ENCODE measurements at places on chromosomes 3 and 15. TPM values are rescaled to one million over a fixed set of nuclear protein-coding genes. Genes with fewer than 3 reads are reported as not detected.

DNA sequence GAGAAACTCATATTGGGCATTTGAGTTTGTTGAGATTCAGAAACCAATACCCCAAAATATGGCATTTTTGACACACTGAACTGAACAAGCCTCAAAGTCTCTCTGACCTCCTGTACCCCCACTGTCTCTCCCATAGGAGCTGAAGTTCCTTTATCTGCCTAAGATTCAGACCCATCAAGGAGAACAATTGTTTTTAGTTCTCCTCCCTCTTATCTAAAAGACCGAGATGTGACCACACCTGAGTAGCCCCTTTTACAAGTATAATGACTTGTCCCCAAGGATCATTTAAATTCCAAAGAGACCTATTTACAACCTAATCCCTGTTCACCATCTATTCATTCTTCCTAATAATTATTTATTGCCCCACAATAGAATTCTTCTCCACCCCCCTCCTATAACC is 122.1 kb upstream of the PLAAT1 start:
- H3K27ac ChIP-seq = no peak overlapping the region
- DNase-seq = no peak
- 0 out of 2 replicates have a peak, but pooled peaks cover 3% of the 10 kb centered on the region for H3K27me3 ChIP-seq
- no peaks in the 10 kb centered on the region for H3K36me3 ChIP-seq

Gene RIOX2
- 44.1 TPM for total RNA-seq

- H3K4me1 ChIP-seq = peaks cover 3% of the 10 kb centered on the region
- DNase-seq = no peak
- no peaks in the 10 kb centered on the region for H3K27me3 ChIP-seq
- H3K36me3 ChIP-seq = no peaks in the 10 kb centered on the region
- no peak overlapping the region for H3K4me3 ChIP-seq
Measured at GRCh38 chr3:142982038-142982773, 18.7 kb upstream of the PAQR9 start.

DNA sequence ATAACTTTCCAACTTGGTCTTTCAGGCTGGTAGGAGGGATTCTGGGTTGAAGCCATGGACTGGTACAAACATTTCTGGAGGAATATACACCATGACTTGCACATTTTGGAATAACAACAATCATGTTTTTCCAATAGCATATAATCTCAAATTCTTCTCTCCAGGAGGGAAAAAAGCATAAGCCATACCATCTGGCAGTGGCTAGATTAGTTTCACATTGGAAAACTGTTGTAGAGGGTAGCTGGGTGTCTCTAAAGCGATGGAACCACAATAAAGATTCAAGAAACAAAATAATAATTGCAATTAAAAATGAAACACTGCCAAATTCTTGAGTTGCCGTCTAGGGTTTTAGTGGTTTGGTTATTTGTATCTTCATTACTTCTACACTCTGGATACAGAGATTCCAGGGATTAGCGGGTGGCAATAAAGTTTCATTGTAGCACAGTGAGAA is 278.5 kb upstream of the RASGRP1 start:
- H3K27me3 ChIP-seq = no peaks in the 10 kb centered on the region

DNA sequence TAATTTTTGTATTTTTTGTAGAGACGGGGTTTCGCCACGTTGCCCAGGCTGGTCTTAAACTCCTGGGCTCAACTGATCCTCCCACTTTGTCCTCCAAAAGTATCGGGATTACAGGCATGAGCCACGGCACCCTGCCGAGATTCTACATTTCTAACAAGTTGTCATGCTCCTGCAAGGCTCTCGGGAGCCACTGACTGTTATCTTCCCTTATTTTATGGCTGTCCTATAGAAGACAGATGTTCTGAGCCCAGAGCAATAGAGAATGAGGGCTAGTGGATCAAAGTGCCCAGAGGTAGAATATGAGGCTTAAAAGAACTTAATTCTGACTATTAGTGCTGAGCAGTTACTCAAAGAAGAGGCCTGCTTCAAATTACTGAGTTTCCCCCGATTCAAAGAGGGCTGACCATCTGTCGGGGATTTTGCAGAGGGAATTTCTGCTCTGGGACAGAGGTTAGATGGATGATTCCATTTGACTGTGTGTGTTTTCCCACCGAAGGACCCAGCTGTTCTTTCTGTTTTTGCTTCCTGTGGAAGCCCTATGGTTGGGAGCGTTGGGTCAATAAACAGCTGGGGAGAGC is 39.5 kb downstream of the ITPR1 start:
- no peak overlapping the region for H3K27ac ChIP-seq
- H3K36me3 ChIP-seq = no peaks in the 10 kb centered on the region
- no peaks in the 10 kb centered on the region for H3K4me1 ChIP-seq

DNA sequence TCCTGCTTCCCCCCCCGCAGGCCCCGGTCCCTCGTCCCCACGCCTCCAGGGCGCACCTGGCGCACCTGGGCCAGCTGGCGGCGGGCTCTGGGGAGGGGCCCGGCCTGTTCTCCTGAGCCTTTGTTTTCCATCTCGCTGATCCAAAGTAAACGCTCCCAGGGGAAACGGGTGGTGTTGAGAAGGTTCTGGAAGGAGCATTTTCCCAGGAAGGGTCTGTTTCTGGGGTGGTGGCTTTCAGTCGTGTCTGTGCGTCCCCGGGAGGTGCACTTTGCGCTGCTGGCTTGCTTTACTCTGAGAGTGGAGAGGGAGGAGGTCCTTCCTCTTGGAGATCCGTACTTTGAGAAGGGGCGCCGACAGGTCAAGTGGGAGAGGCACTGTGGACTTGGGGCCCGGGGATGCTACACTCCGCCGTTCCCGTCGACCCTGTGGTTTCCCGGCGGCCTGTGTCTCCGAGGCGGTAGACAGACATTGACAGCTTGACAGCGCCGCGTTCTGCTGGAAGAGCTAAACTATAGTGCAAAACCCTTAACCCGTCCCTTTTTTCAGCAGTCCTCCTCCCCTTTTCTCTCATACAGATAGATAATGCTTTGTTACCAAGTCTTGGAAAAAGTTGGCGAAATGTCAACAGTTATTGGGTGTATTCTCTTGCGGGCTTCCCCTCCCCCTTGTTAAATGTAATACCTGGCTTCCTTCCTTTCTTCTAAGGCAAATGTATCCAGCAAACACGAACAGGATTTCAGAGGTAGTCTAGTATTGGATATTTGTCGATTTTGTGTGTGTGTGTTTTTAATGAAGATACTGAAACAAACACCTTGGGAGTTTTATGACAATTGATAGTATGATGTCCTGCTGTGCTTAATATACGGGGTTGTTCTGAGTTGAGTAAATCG is 6.5 kb downstream of the TPM1 start:
- H3K27me3 ChIP-seq = no peaks in the 10 kb centered on the region
- no peaks in the 10 kb centered on the region for H3K36me3 ChIP-seq
- H3K4me1 ChIP-seq = peaks cover 85% of the 10 kb centered on the region
- H3K27ac ChIP-seq = peak overlapping the region; percentile 85
- peak overlapping the region; percentile 90 for H3K4me3 ChIP-seq
